ENCODE measurements at places on chromosomes 11 and 22.

DNA sequence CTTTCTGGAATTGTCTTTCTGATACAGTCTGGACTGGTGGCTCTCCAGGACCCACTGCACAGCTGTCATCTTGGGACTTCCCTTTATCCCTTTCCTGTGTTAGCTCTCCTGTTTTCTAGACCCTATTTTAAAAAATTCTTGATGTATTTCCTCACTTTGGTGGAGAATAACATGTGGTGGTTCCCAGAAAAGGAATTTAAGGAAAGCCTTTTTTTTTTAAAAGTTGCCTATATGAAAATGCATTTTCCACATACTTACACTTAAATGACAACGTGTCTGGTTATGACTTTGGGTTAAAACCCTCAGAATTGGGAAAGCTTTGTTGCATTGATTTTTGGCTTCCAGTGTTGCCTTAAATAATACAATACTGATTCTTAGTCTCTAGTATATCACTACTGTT lies 400.7 kb downstream of the TMEM135 start:
- DNase-seq = no peak

GRCh38 chr11:76791861-76792260 lies 8.7 kb downstream of the TSKU start:
- no peak for DNase-seq

GRCh38 chr22:39384750-39385480 lies 14.7 kb upstream of the TAB1 start:
- DNase-seq = peak; percentile 27

GRCh38 chr11:83990160-83990733 lies 704.1 kb upstream of the CCDC90B start:
- no peak for DNase-seq

GRCh38 chr22:49962751-49963646 lies 2.4 kb downstream of the PIM3 start:
- DNase-seq = no peak

GRCh38 chr11:83601914-83602527 lies 315.9 kb upstream of the CCDC90B start:
- DNase-seq = no peak

DNA sequence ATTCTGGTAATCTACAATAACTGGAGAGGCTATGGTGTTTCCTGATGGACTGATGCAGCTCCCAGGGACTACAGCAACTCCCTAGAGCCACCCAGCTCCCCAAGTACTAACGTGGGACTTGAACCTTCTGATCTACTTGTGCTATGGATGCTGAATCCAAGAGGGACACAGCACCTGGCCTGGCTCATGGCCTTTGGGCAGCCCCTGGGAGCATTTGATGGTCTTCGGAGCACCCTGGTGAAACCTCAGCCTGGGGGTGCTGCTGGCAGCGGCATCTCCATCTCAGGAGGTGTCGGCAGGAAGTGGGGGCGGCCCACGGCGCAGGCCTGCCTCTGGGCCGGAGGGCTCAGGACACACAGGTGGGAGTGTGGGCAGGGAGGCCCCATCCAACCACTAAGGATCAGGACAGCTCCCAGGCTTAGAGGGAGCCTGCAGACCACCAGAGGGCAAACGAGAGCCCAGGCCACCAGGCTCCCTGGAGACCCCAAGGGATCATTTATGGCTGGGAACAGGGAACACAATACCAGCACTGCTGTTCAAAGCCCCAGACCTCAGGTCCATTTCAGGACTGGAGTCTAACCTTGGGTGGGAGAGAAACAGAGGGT lies 8.7 kb downstream of the EHD1 start:
- no peak for DNase-seq

GRCh38 chr22:22881116-22882000 lies 6.3 kb upstream of the IGLL5 start:
- no peak for DNase-seq

DNA sequence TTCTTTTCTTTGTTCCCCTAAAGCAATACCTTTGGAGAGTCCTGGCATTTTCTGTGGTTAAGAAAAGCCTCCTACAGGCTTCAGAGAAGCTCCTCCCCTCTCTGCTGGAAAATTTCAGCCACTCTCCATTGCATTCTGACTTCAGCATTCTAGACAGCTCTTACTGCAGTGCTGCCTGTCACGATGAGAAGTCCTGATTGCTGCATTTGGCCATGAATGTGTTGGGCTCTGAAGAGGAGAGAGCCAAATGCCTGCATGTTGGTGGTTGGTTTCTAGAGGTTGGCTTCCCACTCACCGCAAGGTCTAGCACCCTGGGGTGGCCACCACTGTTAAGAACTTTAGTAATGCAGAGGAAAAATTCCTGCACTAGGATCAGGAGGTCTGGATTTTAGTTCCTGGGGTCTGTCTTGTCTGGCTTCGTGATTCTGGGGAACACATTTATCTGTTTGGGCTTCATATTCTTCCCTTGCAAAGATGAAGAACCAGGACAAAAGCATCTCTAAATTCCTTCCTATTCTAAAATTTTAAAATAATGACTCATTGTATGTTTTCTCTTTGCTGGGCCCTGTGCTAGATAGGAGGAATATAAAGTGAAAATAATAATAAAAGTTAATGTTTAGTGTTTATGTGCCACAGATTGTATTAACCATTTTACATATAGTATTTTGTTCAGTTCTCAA lies 38.1 kb downstream of the COA4 start:
- no peak for DNase-seq

GRCh38 chr22:48905206-48905975 lies 922.3 kb downstream of the BRD1 start:
- DNase-seq = no peak

DNA sequence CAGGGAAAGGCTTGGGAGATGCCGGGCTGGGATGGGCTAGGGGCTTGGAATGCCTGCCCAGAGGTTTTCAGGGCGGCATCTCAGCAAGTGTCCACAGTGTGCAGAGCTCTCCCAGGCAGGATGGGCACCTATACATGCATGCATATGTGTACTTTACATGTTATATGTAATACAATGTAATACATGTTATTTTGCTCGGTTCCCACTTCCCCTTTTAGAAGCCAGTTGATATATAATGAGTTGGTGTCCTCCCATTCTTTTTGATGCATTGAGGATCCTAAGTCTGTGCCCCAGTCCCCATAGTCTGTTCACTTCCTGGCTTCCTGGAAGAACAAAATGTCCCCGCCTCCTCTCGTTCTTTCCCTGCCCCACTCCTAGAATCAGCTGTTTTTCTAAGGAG lies 20.1 kb upstream of the EIF3D start:
- no peak for DNase-seq

GRCh38 chr11:112555491-112556364 lies 295.1 kb upstream of the PLET1 start:
- DNase-seq = peak; percentile 61

GRCh38 chr11:66665369-66665768 lies 12.3 kb downstream of the RBM4B start:
- no peak for DNase-seq

- no peak for DNase-seq
Observed at GRCh38 chr11:75716659-75717058, 979 bp upstream of the MOGAT2 start.

GRCh38 chr11:62413060-62413696 lies 5.7 kb upstream of the SCGB1A1 start:
- DNase-seq = no peak

DNA sequence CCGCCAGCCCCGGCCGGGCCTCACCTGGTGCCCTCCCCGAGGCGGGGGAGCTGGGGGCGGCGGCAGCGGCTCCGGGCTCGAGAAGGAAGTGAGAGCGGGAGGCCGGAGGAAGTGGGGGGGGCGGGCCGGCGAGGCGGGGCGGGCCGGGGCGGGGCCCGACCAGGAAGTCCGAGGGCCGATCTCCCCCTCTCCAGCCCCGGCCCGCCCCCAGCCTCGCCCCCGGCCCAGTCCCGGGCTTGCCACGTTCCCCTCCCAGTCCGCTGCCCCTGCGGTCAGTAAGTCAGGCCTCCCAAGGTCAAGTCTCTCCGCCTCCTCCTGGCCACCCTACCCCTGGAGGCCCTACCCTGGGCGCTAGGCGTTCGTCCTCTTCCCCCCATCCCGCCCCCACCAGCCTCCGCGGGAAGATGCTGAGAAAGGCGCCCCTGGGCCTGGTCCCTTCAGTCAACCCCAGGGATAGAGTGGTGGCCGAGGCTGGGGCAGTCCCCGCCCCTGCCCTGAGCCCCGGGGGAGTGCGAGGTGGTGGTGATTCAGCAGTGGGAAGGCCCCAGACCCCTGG lies at the start of gene RHOG:
Gene RHOG (minus strand): TSS at position 90 of the 556 bp plus-strand sequence. CDS start 12,821 bp downstream, outside the sequence.
- DNase-seq = peak; percentile 86
